ENCODE measurements at places on chromosomes 1 and 21.

- DNase-seq, result no peak
Observed at GRCh38 chr1:207051191-207051943, at the start of gene YOD1. Gene YOD1, minus strand, starts transcription at chr1:207051208. Its CDS starts 178 bp downstream, at chr1:207051030.

DNA sequence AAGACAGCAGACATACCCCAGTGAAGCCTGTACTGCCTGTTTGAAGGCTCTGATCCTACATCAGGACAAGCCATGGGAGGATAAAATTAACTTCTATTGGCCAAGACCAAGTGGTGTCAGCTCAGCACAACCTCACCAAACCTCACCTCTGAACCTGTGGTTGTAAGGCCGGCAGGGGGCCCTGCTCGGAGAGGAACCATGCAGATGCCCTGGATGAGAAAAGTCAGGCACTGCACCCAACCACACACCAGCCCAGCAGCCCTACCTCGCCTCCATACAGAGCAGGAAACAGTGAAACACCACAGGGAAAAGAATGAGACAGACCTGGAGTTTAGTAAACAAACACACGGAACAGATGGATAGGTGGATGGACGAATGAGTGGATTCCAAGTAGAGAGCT, 70.0 kb upstream of the PAX7 start:
- DNase-seq, result no peak

DNA sequence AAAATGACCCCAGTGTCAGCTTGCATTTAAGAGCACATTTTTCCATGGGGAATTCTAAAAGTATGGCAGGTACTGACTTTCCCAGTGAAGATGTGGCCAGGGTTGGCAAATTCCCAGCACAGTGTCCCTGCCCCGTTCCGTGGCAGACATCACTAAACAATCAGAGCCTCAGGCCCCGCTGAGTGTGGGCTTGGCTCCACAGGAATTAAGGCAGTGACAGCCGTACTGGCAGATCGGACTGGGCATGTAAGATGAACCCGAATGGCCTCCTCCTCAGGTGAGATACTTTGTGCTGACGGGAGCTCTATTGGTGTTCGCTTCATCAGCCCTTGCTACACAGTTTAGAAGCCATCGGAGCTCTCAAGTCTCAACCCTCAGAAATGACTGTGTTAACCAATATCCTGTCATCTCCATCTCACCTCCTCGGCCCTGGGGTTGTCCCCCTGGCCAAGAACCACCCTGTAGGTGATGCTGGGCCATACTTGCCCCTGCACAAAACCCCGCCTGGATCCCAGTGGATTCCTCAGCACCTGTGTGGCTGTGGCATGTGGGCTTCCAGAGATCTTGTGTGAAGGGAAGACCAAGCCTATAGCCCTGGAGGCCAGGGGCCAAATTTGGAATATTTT, 29.0 kb upstream of the ABCG1 start:
- no peak for DNase-seq

DNA sequence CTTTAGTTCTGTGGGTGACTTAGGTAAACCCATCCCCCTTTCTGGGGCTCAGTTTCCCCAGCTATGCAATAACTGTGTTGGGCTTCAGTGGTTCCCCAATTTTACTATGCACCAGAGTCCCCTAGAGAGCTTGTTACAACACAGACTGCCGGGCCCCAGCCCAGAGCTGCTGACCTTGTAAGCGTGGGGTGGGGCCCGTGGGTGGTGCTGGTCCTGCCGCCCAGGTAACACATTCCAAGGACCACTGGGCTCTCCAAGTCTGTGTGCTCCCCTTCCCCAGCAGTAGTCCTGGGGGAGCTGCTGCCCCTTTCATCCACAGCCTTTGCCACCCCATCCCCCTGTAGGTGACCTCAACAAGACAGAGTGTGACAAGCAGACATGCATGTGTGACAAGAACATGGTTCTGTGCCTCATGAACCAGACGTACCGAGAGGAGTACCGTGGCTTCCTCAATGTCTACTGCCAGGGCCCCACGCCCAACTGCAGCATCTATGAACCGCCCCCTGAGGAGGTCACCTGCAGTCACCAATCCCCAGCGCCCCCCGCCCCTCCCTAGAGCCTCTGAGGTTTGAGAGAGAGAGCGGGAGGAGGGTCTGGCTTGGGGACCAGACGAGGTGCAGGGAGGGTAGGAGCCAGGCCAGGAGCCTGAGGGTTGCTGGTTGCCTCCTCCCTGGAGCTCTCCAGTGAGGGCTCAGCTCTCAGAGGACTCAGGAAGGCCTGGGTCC, 8.9 kb downstream of the PLA2G2F start:
- no peak for DNase-seq

- no peak for DNase-seq
Observed at GRCh38 chr1:163864207-163864606, 542.5 kb downstream of the NUF2 start.

DNA sequence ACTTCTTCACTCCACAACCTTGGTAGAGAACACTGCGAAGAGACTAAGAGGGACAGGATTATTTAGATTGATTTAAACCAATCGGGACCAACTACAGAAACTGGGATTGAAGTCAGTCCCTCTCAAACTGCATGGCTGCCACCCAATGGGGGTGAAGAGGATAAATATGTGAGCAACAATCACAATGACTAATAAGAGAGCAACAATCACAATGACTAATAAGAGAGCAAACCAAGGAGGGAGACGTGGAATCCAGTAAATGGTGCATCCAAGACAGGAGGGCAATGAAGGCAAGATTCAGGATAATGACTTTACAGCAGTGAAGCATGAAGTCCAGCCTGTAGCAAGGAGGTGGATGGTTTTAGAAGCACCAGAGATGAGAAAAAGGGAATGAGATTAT, 322.8 kb downstream of the TTLL7 start:
- no peak for DNase-seq

DNA sequence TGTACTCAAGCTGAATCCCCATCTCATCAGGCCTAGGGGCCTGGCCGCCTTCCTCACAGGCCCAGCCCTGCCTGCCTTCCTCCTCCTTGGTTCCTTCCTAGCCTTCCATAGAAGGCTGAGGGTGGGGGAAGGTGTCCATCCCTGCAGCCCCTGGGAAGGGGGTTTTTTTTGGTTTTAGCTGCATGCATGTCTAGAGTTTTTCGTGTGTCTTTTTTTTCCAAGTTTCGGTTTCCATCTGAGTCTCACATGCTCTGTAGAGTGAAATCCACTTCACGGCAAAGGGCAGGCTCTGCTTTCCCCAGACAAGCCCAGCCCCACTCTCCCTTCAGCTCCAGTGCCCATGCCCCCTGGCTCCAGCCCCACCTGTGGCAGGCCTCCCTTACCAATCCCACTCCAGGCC, 32.1 kb downstream of the GRHL3 start:
- DNase-seq, result no peak

DNA sequence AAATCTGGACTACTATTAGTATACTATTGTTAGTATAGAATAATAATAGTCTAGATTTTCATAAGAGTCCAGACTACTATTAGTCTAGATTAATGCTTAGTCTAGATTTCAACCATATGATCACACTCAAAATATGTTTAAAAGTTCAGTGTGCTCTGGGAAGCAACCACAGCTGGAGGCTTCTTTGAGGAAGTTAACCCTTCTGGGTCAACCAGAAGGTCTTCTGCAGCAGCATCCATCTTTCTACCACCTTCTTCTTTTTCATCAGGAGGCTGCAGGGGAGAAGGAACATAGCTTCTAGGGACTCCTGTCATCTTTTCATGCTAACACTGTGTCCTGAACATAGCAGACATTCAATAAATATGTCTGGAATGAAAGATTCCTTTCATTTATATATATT, 51.2 kb upstream of the DNAJC6 start:
- no peak for DNase-seq

GRCh38 chr1:14666373-14666772, 67.9 kb downstream of the KAZN start:
- no peak for DNase-seq

- no peak for DNase-seq
Observed at GRCh38 chr1:17232759-17233661, 15.9 kb upstream of the PADI3 start.

- DNase-seq, result no peak
Observed at GRCh38 chr1:170402476-170403311, 129.3 kb upstream of the GORAB start.

- DNase-seq, result no peak
Observed at GRCh38 chr1:36725151-36725550, 242.4 kb upstream of the CSF3R start.

GRCh38 chr1:195897076-195897475, 711.2 kb downstream of the KCNT2 start:
- peak; percentile 14 for DNase-seq

GRCh38 chr1:246506367-246506673, 759 bp downstream of the SMYD3 start:
- DNase-seq, result no peak

DNA sequence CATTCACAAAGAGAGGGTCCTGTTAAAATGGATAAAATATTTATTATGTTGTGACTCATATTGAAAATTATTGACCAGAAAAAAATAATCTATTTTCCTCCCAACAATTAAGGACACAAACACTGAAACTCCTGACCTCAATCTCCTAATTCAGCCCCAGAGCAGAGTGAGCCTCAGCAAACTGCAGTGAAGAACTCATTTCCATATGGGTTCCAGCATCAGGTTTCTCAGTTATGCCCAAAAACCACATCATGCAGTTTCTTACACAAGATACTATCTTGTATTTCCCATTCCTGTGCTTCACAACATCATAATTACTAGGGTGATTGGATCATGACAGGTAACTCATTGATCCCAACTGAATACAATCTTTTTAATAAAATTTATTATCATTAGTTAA, 15.4 kb downstream of the PYHIN1 start:
- DNase-seq, result no peak

DNA sequence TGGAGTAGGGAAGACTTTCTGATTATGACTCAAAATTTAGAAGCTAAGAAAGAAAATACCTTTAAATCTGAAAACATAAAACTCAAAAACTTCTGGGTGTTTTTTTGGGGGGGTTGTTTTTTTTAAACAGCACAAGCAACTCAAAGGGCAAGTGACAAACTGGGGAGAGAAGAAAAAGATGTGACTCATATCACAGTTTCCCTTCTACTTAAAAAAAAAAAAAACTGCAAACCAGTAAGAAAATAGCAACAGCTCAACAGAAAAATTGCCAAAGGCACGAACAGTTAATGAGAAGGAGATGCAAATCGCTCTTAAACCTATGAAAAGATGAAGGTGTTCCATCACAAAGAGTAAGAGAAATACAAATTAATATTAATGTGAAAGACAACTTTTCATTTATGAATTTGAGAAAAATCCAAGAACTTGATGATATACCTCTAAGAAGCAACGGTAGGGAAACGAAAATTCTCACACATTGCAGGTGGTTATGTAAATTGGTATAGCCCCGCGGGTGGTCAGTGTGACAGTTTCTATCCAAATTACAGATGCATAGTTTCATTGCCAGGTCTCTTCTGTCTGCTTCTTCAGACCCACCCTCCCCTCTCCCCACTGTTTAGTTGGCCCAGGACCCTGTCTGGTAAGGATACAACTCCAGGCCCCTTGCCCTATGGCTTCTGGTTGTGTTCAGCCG, 9.0 kb downstream of the IFNAR2 start:
- DNase-seq, result no peak

- DNase-seq, result no peak
Observed at GRCh38 chr21:33481314-33481943, 1.7 kb upstream of the TMEM50B start.

- peak; percentile 73 for DNase-seq
Observed at GRCh38 chr1:41666981-41667631, 182.6 kb upstream of the EDN2 start.

GRCh38 chr1:234018816-234019215, 114.3 kb downstream of the SLC35F3 start:
- DNase-seq, result no peak

DNA sequence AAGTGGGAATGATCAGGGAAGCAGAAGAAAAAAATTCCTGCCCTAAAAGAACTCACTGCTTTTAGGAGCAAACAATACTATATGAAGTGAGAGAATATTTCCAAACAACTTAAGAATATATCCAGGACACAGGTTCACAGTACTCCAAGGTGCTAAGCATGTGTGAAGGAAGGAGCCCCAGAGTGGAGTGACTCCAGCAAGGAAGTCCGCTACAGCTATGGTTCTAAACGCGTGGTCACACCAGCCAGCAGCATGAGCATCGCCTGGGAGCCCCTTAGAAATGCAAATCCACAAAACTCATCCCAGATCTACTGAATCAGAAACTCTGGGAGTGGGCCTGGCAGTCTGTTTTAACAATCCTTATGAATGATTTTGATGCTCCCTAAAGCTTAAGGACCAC, 36.1 kb downstream of the GADD45A start:
- no peak for DNase-seq

GRCh38 chr1:40044110-40044509, 3.6 kb downstream of the CAP1 start:
- no peak for DNase-seq

DNA sequence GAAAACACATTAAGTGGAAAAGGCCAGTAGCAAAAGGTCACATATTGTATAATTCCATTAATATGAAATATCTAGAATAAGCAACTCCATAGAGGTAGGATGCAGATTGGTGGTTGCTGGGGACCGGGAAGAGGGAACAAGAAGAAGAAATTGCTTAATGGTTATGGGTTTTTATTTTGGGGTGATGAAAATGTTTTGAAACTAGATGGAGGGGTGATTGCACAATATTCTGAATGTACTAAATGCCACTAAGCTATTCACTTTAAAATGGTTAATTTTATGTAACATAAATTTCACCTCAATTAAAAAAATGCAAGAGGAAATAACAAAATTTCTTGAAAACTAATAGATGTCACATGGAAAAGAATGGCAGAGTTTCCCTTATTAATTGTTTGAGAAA, 6.7 kb downstream of the KIAA0040 start:
- no peak for DNase-seq

DNA sequence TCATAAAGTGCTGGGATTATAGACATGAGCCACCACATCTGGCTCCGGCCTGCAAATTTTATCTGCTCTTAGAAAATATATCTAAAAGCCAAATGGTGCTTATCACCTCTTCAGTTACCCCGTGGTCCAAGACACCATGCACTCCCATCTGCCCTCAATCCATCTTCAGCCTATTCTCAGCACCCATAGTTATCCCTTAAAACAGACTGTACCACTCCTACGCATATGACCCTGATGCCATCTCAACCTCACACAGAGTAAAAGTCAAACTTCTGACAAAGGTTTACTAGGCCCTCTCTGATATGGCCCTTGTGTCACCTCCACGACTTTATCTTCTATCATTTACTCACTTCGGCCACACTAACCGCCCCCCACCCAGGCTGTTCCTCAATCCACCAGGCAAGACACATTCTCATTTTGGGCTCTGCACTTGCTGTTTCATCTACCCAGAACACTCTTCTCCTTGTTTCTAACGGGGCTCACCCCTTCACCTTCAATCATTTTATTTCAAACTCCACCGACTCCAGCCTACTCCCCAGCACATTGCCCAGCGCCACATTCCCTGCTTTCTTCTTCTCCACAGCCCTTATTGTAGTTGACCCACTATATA, 33.0 kb downstream of the USP48 start:
- no peak for DNase-seq

Measured in T47D (cell line).